ENCODE measurements at places on chromosomes 16 and 17.

GRCh38 chr16:50967827-50968612, 183.1 kb downstream of the SALL1 start:
- no peak for DNase-seq

GRCh38 chr17:79424471-79425185, 186.2 kb downstream of the RBFOX3 start:
- DNase-seq, result no peak

GRCh38 chr17:65388911-65389310, 172.5 kb downstream of the AXIN2 start:
- peak; percentile 45 for DNase-seq

GRCh38 chr17:72494566-72494965, 373.7 kb downstream of the SOX9 start:
- no peak for DNase-seq

DNA sequence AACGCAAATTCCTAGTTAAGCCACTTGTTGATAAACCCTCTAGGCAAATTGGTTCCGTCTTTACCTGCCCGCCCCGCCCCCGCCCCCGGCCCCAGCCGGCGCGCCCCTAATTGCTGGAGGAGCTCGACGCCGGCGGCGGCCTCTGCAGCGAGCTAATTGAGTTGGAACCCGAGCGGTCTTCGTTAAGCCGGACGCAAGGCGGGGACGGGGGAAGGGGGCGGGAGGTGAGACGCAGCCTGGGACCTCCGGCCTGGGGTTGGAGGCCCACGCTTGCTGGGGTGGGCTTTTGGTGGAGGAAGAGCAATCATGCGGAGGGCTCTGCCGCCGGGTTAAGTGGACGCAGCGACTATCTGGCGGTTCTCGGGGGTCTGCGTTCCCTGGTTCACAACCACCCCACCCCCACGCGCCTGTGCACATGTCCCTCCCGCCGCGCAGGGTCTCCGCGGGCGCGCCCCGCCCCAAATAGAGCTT, 12.7 kb upstream of the FOXF1 start:
- no peak for DNase-seq

DNA sequence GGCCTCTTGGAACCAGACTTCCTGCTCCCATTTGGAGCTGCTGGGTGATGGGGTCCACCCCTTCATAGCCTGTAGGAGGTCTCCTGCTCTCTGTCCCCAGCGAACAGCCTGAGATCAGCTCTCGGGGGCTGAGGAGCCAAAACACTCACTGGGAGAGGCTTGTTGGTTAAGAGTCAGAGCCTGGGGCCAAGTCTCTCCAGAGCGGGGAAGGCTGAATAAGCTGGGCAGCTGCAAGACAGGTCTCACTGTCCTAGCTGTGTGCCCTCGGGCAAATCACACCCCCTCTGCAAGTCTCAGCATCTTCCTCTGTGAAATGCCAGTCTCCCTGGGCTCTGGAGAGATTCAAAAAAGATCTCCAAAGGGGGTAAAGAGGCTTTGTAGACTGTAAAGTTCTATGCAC, 174.6 kb downstream of the WSCD1 start:
- DNase-seq, result no peak

DNA sequence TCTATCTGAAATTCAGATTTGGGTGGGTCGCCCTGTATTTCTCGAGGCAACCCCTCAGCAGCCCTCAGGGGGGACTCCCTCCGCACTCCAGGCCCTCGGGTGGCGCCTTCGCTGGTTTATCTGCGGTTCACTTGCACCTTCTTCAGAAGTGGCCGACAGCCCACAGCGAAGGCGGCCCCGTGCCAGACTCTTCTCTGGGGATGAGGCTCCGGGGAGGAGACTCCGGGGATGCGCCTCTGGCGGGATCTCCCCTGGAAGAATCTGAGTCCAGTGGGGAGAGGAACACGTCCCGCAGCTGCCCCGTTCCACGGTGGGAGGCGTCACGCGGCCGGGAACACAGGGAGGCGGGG, 63.9 kb upstream of the DNAJA2 start:
- DNase-seq, result no peak

- no peak for DNase-seq
Measured at GRCh38 chr17:2174468-2175293, 119.8 kb downstream of the HIC1 start.

DNA sequence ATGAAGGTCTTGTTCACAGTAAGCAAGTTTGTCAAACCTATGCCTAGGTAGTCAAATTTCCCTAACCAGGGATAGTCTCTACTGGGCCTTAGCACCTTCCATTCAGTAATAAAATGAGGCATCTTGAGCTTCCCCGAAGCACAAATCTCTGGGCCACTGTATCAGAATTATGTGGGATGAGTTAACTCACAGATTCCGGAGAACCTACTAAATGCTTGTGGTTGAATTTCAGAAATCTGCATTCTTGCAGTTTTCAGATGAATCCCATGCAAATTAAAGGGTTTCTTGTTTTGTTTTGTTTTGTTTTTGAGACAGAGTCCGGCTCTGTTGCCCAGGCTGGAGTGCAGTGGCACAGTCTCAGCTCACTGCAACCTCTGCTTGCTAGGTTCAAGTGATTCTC, 478.8 kb upstream of the HSBP1 start:
- no peak for DNase-seq

- DNase-seq, result no peak
Measured at GRCh38 chr17:39791111-39791992, 53.6 kb downstream of the GRB7 start.

DNA sequence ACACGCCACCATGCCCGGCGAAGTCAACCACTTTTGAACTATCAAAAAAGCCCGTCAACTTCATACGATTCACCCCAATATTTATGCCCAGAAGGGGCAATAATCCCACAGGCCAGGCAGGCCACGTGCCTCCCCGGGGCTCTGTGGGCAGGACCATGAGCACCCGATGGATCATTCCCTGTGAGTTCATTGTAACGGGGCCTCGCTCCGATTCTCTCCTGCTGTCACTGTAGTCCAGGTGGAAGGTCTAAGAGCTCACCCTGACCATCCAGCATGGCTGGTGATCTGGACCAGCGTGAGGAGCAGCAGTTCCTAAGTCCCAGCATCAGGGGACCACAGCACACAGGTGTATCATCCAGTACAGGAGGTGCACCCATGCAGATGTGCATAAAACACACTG, 77.5 kb upstream of the DOC2B start:
- no peak for DNase-seq

DNA sequence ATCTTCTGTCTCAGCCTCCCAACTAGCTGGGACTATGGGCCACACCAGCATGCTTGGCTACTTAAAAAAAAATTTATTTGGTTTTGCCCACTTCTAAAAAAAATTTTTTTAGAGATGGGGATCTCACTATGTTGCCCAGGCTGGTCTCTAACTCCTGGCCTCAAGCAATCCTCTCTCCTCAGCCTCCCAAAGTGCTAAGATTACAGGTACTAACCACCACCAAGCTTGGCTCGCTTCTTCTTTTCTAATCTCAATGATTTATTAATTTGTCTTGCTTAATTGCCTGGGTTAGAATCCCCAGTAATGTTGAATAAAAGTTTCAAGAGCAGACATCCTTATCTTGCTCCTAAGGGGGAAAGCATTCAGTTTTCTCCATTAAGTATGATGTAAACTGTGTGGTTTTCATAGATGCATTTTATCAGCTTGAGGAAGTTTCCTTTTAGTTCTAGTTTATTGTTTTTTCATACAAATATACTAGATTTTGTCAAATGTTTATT, 65.8 kb upstream of the NACA2 start:
- DNase-seq, result no peak

DNA sequence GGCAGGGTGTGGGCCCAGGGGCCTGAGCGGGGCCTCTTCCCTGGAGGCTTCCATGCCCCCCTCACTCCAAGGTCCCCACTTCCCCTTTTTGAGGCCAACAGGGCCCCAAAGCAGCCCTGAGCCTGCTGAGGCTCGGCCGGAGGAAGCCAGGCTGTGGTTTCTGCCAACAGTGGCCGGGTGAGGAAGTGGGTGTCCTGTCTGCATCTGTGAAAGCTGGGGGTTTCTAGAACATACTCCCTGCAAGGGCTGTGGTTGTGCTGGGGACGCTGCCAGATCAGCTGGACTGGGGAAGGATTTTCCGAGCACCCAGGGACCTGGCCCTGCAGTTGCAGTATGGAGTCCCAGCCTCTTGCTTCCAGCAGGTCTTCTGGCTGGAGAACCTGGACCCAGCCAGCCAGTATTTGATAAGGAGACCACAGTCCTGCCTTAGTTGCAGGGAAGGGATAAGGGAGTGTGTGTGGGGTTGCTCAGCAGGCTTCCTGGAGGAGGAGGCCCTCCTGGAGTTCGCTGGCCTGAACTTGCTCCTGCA, 15.7 kb downstream of the ADCY7 start:
- no peak for DNase-seq

DNA sequence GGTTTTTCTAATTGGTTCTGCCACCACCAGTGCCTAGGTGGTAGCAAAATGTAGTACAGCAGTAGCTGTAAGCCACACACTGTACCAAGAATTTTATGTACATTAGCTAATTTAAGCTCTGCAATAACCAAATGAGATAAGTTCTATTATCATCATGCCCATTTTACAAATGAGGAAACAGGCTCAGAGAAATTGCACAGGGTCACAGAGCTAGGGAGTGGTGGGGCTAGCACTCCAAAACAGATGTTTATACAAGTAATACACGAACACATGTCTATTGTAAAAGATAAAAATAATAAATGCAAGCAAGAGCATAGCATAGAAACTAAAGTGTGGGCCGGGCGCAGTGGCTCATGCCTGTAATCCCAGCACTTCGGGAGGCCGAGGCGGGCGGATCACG, 13.6 kb downstream of the RSAD1 start:
- no peak for DNase-seq

DNA sequence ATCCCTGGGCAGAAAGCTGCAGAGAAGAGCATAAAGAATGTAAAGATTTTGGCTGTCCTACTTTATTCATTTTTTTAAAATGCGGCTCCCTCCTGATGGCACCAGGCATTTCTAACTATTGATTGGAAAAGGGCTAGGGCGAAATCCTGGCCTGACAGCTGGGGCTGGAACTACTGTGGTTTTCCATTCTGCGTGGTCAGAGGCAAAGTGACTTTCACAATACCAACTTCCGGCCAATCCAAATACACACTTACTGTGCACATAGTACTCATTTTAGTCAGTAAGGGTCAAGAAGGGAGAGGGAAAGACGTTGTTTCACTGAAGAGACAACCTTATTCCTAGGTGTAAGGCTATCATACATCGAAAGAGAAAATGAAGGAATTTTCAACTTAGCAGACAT, 113.8 kb upstream of the PMFBP1 start:
- DNase-seq, result no peak

DNA sequence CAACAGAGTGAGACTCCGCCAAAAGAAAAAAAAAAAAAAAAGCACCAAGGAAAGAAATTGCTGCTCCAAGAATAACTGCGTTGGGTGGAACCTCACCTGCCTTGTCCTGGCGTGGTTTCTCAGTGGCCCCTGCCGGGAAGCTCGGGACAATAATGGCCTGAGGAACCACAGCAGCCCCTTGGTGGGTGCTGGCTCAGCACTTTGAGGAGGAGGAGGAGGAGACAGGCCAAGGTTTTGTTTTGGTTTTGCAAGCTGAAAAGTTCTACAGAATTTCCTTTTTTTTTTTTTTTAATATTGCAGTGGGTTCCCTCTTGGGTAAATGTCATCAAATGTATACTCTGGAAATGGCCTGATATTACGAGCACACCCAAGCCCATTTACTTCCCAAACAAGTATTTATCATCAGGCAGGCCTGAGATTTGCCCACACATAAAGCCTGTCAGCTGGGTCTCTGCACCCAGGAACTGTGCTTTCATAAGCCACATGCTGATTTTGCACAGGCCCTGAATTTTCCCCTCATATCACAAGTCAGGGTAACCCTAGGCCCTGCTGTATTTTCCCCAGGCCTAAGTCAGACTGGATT, 78.3 kb downstream of the SOCS1 start:
- no peak for DNase-seq

DNA sequence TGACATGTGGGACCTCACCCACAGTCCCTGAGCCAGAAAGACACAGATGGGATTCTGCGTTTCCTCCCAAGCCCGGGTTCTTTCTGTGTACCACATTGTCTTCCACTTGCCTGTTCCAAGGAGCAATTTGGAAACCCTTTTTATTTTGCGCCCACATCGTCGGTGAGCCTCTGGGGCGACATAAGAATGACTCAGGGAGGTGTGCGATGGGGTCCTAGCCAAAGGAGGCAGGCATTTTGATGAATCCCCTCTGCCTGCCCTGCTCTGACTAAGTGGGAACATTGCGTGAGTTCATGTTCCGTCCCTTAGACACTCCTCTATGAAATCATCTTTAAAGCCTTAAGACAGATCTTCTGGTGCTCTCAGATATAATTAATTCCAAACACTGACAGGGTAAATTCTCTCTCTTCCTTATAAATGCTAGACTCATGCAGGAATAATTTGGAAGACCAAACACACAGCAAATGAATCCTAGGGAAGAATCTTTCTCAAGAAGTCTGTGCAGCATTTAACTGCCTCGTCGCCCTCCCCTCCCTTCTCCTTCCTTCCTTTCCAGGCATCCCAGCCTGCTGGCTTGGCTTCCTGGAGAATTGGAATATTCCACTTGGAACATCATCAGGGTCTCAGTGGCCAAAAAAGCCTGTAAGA, 52.7 kb upstream of the FOXF1 start:
- DNase-seq, result peak; percentile 97

DNA sequence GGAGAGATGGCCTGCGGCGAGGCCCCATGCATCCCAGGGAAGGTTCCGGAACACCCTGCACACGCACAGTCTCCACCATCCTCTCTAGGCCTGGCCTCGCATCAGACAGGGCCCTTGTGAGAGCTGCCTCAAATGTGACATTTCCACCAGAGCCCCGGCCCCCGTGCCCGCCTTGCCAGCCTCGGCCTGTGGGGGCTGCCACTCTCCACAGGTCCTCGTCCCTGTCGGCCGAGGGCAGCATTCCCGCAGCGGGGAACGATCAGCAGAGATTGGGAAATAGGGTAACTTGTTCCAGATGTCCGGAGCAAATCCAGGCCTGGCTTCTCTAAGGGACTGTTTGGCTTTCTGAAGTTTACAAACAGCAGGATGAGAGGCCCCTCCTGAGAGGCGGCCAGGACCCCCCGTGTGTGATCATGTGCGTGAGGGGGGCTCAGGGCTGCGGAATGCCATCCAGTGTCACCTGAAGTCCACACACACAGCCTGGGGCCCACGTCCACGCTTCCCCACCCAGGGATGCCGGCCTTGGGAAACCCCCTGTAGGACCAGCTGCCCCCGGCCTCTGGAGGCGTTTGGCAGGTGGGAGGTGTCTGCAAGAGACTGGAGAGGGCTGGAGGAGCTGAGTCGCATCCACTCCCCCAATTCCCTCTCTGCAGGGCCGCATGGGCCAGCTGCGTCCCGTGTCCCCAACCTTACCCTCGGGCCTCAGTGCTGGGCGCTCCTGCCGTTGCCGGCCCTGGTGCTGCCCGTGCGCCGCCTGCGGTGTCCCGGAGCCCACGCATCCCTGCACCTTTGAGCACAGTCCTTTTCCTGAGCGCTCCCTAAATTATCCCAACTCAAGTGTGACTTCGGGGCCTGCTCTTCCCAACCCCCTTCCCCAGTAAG, 70.4 kb downstream of the ZDHHC7 start:
- no peak for DNase-seq

- DNase-seq, result no peak
Measured at GRCh38 chr17:51425773-51426172, 165.4 kb downstream of the UTP18 start.

- no peak for DNase-seq
Measured at GRCh38 chr16:85243308-85243707, 131.0 kb upstream of the CIBAR2 start.
